Fibroblast of upper back skin (primary cell): ENCODE measurements at places on chromosomes 3 and 15.

DNA sequence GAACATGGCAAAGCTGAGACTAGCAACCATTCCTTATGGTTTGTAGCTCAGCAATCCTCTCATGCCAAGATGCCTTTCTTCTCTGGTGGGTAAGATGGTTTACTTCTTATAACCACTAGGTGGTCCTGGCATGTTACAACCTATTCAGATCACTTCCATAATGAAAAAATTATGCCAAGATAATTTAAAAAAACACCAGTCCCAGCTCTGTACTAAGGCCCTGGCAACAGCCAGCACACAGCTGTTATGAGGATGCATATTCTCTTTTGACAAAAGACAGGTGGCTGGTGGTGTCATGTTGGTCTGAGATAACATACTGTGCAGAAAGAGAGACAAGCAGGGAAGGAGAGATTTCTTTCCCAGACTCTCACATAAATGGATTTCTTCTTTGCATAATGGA lies 65.7 kb upstream of the FRMD4B start:
- DNase-seq, result no peak

DNA sequence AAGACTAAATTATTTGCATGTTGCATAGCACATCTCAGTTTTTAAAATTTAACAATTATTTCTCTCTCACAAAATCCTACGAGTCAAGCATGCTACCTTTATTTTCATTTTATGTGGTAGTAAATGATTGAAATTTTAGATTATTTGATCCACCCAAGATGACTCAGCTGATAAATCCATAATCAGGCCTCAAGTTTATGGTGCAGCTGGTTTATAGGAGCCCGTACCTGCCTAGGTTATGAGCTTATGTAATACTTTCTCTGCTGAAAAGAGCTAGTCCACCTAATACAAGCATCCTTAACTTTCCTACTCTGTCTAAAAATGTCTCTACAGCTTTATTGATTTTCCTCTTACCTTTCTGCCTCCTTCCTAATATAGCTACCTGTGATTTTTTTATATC lies 41.2 kb downstream of the SLC2A2 start:
- DNase-seq, result no peak

DNA sequence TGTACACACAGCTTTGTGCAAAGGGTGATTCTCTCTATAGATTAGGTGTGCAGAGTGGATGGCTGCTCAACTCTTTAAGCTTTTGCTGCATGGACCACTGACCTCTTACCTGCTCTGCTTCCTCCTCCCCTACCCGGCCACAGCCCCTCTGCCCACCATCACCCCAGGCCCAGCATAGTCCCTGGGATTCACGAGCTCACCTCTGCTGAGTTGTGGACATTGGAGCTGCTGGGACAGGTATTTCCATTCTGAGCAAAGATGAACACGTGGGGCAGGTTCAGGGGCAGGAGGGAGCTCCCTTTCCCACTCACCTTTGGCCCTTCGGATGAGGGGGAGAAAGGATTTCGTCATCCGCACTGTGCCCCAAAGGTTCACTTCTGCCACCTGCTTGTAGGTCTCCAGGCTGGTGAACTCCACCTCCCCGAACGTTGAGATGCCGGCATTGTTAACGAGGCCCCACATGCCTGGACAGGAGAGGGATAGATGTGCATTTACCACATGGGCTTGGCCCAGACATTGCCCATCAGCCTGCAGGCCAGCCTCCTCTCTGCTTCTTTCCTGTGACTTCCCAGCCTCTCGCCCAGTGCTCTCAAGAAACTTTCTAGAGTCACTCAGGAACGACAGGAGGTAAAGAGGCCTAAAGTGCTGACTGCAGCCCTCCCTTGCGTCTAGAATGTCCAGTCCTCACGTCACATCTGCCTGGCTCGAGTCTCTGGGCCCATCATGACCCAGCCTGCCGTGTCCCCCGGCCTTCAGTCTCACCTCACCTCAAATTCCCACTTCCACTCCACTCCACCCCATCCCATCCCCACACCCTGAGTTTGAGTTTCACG lies 41.6 kb downstream of the BDH1 start:
- no peak for DNase-seq

DNA sequence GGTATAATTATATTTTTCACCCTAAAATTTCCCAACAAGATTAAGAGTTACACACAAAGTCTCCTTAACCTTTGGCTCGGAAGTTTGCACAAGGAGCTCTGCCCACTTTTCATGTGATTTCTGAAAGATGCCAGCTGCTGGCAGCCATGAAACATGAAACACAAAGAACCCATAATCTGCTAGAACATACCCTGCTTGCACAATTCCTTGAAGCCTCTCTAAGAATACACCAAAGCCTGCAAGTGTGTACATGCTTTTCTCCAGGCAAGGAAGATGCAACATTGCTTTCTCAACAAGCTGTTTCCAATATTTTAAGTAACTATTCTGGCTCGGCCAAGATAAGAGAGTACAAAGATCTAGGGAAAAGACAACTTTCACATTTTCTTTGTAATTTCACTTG lies 182.0 kb upstream of the WNT5A start:
- DNase-seq, result no peak

DNA sequence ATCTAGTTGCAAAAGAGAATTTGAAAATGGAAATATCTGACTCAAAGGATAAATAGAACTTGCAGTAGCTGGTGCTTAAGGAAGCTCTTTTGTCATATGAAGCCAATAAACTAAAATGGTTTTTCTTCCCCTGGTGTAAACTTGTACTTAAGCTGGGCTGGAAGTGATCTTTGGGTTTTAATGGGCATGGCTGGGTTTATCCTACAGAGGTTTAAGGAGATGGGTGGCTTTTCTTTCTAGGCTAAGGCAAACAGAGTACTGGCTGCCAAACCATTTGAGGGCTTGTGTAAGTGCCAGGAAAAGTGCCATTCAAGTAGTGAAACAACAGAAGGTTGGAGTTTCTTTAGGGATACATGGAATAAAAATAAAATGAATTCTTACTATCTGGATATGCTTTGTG lies 12.1 kb upstream of the UTS2B start:
- DNase-seq, result no peak
